Heart left ventricle (tissue), 16 donors: ENCODE measurements at places on chromosomes 2 and 18. TPM values are rescaled to one million over a fixed set of nuclear protein-coding genes. Genes with fewer than 3 reads are reported as not detected.
A peak's percentile ranks its signal among the peaks of the same experiment; 100 is the strongest.

GRCh38 chr2:165196411-165196810 lies 7.4 kb downstream of the SCN3A start:
- DNase-seq, result no peak

GRCh38 chr18:49738721-49739120 lies 74.6 kb downstream of the ACAA2 start:
- DNase-seq, result no peak

- no peak for DNase-seq
These were observed 28.9 kb upstream of the TOGARAM2 start for GRCh38 chr2:28951910-28952835.

GRCh38 chr2:100017633-100018032 lies 124.8 kb downstream of the AFF3 start:
- no peak for DNase-seq

- no peak for DNase-seq
These were observed 171.1 kb upstream of the MC4R start for GRCh38 chr18:60543646-60544045.

- no peak for DNase-seq
These were observed 99.6 kb upstream of the CERS6 start for GRCh38 chr2:168356477-168356835.

- DNase-seq, result no peak
These were observed 59.7 kb downstream of the XDH start for GRCh38 chr2:31354837-31355236.

- no peak for DNase-seq
These were observed 169.4 kb downstream of the INSIG2 start for GRCh38 chr2:118257696-118258095.

DNA sequence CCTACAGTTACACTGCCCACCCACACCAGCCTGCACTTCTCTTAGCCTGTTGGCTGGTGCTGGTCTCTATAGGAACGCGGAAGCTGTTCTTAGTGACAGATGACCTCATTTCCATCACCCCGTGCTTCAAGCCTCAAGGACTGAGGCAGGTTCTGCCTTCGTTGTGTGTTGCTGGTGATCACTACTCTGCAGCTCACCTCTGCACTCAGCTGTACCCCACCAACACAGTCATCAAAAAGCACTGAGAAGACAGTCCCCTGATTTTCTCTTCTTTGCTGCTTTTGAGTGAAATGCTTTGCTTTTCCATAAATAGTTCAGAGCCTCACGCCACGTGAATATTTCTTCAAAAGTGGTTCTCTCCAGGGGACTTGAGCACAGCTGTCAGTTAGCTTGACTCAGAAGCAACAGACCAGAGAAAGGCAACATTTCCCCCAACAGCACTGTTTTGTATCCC lies 225.7 kb upstream of the CCDC150 start:
- DNase-seq, result no peak

- DNase-seq, result no peak
These were observed 90.4 kb downstream of the CERKL start for GRCh38 chr2:181566334-181567032.

GRCh38 chr2:233025706-233026105 lies 6.8 kb upstream of the NEU2 start:
- no peak for DNase-seq

DNA sequence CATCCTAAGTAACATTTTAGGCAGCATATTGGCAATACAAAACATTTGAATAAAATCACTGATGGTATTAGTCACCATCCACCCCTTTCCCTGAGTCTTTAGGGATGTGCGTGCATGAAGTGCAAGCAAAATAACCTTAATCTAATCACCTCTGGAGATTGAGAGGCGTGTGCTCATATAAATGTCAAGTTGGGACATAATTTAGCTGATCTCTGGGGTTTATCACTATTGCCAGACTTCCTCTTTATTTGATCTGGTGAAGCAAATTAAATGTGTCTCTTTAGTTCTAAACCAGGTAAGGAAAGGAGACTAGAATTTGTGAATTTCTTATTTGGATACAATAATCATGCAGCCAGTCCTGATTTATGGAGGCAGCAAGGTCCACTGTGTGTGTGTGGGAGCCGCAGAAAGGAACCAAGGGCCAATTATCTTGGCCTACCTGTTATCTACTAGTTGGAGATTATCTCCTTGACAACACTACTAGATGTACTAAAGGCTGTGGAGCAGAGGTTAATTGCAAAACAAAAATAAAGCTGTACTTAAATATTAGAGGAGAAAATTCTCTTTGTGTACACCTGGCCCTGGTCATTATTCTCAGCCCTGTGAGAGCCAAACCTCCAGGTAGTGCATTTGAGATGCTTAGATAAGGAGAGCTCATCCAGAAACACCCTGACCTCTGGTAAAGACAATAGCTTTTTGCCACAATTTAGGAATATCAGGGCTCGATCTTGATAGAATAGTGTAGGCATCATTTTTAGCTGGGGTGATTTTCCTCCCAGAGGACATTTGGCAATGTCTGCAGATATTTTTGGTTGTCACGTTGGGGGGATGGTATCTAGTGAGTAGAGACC lies 78.2 kb downstream of the HRH4 start:
- no peak for DNase-seq

- peak; percentile 92 for DNase-seq
These were observed 405 bp downstream of the SP3 start for GRCh38 chr2:173964565-173965371.

DNA sequence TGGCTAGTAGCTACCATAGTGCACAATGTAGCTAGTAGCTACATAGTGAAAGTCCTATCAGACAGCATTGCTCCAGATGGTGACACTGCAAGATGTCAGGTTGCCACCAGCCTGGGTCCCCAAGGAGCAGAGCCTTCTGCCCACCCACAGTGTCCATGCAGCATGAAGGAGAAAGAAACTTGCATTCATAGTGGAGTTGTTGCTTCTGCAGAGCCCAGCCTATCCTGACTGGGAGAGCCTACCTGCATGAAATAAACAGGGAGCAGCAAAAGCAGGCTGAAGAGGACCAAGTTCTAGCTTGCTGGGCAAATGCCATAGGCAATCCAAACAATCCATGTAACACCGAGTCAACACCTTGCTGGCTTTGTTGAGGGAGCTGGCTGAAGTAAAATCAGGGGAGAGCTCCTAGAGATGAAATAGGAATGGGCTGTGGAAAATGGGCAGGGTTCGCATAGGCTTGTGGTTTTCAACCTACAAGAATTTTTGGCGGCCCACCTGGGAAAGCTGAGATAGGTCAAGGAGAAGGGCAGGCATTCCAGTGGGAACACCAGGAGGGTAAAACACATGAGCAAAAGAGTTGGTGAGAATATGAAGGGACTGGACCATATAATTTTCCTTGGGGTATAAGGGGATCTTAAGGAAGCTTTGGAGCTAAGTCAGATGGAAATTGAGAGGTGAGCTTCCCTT lies 195.8 kb downstream of the CYP26B1 start:
- DNase-seq, result no peak

DNA sequence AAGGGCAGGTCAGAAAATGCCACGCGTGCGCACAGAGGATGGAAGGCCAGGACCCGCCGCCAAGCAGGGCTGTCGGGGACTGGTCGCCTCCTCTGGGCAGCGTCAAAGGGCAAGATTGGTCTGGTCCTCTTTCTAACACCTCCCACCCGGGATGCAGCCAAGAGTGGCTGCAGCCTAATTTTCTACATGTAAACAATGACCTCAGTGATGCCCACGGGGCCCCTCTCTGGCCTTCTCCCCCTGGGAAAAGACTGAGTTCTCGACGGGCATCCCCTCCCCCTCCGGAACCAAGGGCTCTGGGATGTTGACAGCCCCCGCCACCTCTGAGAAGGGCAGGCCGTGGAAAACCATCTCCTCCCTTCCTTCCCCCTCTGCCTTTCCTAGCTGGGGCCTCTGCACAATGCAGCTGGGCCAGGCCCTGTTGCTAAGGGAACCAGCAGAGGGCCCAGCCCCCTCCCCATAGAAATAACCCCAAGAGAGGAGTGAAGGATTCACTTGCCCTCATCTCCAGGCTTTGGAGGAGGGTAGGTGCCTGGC lies 80.0 kb upstream of the ZNF532 start:
- peak; percentile 71 for DNase-seq

- DNase-seq, result no peak
These were observed 52.6 kb downstream of the ITGB1BP1 start for GRCh38 chr2:9370746-9371145.

- DNase-seq, result no peak
These were observed 15.5 kb downstream of the KCNS3 start for GRCh38 chr2:17894005-17894404.

DNA sequence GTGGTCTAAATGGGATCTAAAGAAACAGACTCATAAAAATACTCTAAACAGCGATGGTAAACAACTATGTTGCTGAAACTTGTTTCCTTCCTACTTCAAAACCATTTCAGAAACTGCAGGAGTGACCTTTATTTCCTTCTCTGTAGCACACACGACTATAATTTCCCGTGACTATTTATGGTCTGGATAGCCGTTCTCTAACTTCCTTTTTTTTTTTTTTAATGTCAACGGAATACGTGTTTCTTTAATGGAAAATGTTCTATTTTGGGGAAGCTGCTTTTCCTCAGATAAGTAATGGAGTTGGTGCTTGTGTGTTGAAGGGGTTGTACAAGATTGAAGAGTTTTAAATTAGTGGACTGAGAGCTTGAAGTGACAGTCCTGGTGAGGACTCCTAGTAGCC lies 224.1 kb downstream of the PHLPP1 start:
- no peak for DNase-seq

- DNase-seq, result no peak
These were observed 57.1 kb downstream of the SLC16A14 start for GRCh38 chr2:230011617-230012016.

IL36B gene
- polyA plus RNA-seq, result not detected

PDCD1 gene
- 4.7 TPM for polyA plus RNA-seq

ACMSD gene
- polyA plus RNA-seq, result not detected

AFF3 gene
- polyA plus RNA-seq, result 3.2 TPM

UPP2 gene
- polyA plus RNA-seq, result not detected

NRP2 gene
- 2.0 TPM for polyA plus RNA-seq

PPP4R1 gene
- polyA plus RNA-seq, result 43.4 TPM

EGR4 gene
- not detected for polyA plus RNA-seq

ALKAL2 gene
- polyA plus RNA-seq, result 1.2 TPM

LRP2 gene
- 0.01 TPM for polyA plus RNA-seq

GYPC gene
- polyA plus RNA-seq, result 131 TPM

PGAP1 gene
- polyA plus RNA-seq, result 1.8 TPM

REG3G gene
- 0.11 TPM for polyA plus RNA-seq
